ENCODE measurements at places on chromosomes 5 and 9.
A peak's percentile ranks its signal among the peaks of the same experiment; 100 is the strongest.

GRCh38 chr5:59038798-59039295 is 456.0 kb downstream of the RAB3C start:
- no peak for DNase-seq

DNA sequence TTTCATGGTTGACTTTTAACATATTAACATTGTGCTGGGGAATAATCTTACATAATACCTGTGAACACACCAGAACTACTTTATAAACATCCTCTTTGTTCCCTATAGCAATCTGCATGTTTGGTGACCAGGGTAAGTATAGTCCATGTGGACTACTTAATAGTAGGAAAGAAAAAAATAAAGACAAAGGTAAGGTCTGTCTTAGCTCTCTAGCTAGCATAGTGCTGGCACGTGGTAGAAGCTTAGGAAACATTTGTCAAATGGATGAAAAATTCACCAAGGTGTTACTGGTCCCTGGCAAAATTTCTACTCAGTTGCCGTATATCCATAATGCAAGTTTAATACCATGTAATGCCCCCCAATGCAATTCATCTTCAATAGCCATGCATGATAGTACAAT is 78.6 kb upstream of the ABCA1 start:
- no peak for DNase-seq

- no peak for DNase-seq
These were observed 25.4 kb downstream of the HMHB1 start for GRCh38 chr5:143837306-143837848.

DNA sequence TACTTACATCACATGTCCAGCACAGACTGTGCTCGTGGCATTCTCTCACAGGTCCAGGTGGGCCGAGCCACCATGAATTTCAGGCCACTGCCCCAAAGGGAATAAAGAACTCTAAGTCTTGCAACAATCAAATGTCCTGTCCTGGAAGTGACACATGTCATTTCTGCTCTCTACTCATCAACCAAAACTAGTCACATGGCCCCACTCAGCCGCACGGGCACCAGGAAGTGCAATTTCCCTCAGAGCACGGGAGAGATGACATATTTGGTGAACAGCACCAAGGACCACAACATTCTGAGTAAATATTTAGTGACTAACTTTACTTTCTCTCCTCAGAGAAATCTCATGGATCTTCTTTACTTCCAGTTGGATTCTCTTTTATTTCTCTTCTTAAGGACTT is 131.1 kb upstream of the TUT7 start:
- peak; percentile 37 for DNase-seq

DNA sequence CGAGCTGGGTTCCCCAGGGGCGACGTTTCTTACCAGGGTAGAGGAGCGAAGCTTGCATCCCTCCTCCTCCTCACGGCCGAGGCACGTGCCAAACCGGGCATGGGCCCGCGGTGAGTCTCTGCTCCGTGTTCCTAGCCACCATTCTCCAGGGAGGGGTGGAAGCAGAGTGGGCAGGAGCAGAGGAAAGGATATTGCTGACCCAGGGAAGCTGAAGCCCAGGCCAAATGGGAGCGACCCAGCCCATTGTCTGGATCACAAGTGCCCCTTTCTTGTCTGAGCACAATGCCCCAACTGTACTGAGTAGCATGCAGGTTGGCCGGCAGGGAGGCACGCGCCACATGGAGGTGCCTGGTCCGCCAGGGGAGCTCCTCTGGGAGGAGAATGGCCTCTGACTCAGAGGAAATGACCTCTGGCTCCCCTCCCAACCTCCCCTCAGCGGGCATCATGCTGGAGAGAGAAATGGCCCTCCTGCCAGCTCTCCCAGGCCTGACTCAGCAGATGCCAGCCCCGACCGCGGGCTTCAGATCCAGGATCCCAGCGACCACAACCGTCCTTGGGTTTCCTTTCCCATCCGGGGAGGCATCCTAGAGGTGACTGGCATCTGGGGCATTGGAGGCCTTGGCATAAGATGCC is 1.1 kb downstream of the PRR7 start:
- DNase-seq = no peak

DNA sequence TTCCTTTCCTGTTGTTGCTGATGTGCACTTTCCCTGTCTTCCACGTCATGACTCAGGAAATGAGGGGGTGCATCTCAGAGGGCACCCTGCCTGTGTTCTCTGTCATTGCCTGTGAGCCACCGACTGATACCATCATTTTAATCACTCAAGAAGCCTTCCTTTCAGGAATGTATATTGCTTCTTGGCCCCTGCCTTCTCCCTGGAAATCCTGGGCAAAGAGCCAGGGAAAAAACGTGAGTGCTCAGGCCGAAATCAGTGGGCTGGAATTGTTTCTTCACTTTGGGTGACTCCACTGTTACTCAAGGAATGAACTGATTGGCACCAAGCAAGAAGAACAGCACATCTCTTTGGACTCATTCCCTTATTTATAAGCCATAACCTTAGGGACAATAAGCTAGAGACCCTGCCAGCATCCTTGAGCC is 126.1 kb downstream of the SNX18 start:
- DNase-seq = no peak

GRCh38 chr5:109399092-109399759 is 10.5 kb downstream of the PJA2 start:
- DNase-seq = no peak

DNA sequence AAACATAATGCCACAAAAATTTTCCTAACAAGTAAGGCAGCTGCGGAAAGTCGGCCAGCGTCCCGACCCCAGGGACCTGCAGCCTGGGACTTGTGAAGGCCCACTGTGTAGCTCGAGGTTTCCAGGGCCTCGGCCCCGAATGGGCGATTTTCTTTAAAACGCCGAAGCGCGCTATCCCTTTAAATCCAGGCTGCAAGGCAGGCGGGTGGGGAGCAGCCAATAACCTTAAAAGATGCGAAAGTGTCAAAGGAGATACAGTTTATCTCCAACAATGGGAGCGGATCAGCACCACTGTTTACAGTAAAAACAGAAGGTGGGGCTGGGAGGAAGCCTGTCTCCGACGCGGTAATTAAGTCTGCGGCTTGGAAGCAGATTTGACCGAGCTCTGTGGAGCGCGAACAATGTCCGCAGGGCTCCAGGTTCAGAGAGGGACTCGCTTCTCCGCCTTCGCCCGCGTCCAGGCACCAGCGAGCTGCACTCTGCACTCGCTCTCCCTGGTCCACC is 1.7 kb upstream of the ZSWIM6 start:
- DNase-seq = peak; percentile 35

- no peak for DNase-seq
These were observed 30.2 kb upstream of the HTR4 start for GRCh38 chr5:148684528-148684927.

GRCh38 chr9:127778280-127779135 is at the start of gene SH2D3C:
Gene SH2D3C, minus strand, starts transcription at chr9:127778666. Its CDS starts 39 bp downstream, at chr9:127778627.
- DNase-seq = peak; percentile 59

- DNase-seq = no peak
These were observed 14.7 kb downstream of the MPDZ start for GRCh38 chr9:13264788-13265187.

GRCh38 chr5:124054564-124054963 is 542.6 kb downstream of the CSNK1G3 start:
- DNase-seq = no peak

GRCh38 chr5:176735383-176736265 is 74.7 kb upstream of the UNC5A start:
- no peak for DNase-seq

DNA sequence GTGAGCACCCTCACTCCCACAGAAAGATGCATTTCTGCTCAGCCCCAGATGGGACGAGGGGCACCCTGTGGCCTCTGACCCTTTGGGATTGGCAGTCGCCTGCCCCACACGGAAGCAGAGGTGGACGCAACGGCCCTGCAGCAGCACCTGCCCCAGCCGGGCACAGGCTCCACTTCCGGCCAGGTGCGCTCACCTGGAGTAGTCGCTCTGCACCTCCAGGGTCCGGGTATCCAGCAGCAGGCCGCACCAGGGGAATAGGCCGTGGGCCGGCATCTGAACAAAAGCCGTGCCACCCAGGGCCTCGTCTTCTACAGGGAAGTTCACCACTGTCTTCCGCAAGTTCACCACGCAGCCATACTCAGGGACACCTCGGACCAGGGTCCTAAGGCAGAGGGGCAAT is 30.7 kb downstream of the TERT start:
- DNase-seq = no peak

DNA sequence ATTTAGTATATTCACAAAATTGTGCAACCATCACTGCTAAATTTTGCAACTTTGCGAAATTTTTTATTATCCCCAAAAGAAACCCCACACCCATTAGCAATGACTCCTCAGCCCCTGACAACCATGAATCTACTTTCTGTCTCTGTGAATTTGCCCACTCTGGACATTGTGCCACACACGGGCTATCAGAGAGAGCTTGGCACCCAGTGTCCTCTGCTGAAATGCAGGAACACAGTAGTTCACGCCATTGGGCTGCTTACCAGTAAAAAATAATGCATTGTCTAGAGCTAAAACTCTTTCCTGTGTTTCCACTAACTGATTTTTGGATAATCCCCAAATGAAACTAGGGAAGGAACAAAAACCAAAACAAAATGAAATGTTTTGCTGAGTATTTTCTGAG is 60.0 kb downstream of the HRH2 start:
- DNase-seq = no peak

DNA sequence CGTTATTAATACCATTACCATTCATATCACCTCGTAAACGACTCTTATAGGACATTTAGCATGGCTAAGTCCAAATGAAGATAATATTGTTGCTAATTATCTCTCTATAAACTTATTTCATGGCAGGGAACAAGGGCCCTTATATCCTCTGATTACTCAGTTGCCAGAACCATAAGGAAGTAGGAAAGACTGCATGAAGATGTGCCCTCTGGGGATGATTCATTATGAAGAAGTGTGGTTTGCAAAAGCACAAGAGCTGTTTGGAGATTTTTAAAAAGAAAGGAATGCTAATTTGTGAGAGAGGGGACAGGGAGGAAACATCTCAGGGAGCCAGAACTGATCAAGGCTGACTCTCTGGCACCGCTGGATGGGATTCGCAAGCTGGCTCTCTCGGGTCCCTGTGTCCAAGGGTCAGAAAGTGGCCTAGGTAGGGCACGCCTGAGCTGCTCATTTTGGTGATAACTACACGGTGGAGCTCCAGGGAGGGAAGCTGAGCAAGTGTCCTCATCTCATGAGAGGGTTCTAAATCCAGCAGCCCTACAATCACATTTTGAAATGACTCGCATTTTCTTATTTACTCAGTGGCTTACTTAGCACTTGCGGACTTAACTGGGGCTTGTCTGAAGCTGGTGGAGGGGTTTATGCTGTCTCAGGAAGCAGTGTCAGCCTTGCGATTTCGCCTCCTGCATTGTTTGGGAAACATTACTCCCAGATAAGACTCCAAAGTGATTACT is 136.8 kb downstream of the C5orf15 start:
- no peak for DNase-seq

DNA sequence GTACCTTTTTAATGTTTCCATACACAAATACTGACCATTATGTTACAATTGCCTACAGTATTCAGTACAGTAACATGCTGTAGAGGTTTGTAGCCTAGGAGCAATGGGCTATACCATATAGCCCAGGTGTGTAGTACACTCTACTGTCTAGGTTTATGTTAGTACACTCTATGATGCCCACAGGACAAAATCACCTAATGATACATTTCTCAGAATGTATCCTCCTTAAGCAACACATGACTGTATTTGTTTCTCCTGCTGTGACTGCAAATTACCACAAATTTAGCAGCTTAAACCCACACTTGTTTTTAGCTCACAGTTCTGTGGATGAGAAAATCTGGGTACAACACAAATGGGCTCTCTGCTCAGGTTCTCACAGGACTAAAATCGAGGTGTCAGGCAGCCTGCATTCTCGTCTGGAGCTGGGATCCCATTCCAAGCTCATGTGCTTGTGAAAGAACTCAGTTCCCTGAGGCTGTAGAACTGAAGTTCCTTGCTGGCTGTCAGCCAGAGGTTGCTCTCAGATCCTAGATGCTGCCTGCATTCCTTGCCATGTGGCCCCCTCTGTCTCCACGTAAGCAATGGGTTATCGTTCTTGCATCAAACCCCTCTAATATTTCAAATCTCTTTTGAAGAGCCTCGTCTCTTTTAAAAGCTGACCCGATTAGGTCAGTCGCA is 38.6 kb upstream of the PIK3R1 start:
- DNase-seq = no peak

DNA sequence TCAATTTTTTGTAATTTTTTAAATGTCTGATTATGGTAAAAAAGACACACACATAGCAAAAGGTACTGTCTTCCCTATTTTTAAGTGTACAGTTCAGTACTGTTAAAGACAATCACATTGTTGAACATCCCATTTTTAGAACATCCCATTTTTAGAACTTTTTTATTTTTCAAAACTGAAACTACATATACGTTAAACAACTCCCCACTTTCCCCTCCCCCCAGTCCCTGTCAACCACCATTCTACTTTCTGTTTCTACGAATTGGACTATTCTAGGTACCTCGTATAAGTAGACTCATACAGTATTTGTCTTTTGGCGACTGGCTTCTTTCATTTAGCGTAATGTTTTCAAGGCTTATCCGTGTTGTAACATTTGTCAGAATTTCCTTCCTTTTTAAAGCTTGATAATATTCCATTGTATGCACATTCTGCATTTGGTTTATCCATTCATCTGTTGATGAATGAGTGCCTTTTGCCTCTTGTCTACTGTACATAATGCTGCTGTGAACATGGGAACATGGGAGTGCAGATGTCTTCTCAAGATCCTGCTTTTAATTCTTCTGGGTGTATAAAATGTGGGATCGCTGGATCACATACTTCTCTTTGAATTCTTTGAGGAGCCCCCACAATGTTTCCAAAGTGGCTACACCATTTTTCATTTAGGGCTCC is 154.0 kb downstream of the PIK3R1 start:
- DNase-seq = peak; percentile 86

DNA sequence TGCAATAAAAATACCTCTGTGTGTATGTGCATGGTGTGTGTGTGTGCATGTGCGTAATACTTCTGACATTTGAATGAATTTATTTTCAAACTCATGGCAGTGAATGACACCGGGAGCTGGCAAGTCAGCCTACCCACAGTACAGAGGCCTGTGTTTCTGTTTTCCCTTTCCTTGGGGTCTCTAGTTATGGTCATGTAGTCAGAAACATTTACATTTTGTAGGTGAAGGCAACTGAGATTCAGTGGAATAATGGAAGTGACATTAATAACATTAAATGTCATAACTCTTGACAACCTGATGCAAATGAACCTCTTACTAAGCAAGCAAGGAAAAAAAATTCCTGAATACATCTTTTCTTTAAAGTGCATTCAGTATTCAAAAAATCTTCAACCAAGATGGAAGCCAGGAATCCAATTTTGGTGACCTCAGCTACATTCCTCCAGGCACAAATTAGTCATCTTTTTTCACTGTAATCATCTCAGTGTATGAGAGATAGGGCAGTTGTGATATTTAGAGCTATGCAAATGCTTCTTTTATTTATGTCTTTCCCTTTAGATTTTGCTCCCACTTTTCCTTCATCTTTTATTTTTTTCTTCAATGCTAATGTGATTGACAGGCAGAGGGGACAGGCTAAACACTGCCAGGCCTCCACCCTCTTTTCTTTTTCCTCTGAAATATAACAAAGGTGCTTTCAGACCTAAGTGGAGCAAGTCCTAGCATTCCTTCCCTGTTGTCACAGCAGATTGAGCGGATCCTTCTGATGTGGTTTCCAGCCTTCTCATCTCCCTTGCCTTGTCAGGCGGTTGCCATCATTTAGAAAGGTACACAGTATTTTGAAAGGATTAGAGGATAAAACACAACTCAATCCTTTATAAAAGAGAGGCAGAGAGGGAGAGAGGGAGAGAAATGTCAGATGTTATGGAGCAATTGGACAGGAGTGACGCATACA is 569.8 kb upstream of the ADAMTS16 start:
- no peak for DNase-seq
